ENCODE measurements at places on chromosomes 11 and 22.

GRCh38 chr11:106278391-106278790 lies 200.9 kb downstream of the AASDHPPT start:
- DNase-seq, result no peak

DNA sequence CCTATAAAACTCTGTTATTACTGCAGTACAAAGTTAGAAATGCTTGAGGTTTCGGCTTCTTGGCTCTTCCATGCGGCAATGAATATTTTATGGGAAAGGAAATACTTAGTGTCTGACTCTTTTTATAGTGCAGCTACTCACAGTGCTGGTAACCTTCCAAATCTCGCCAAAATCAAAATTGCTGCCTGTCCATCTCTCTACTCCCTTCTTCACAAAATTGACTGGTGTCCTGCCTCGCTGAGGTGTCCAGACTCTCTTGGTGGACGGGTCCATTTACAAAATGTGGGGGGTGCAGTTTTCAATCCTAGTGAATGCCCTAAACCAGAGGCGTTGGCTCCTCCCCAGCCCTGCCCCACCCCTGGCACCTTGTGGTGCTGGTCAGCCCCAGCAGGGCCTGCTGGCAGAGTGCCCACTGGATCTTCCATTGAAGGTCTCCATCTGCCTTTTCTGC lies 73.5 kb downstream of the ZBTB16 start:
- DNase-seq, result no peak

GRCh38 chr11:129260750-129261149 lies 68.6 kb upstream of the ARHGAP32 start:
- DNase-seq, result no peak

GRCh38 chr11:83410605-83411565 lies 124.7 kb upstream of the CCDC90B start:
- DNase-seq, result no peak

GRCh38 chr11:78397398-78397797 lies 20.2 kb downstream of the GAB2 start:
- no peak for DNase-seq

GRCh38 chr11:117188620-117189081 lies 10.1 kb downstream of the SIDT2 start:
- no peak for DNase-seq

DNA sequence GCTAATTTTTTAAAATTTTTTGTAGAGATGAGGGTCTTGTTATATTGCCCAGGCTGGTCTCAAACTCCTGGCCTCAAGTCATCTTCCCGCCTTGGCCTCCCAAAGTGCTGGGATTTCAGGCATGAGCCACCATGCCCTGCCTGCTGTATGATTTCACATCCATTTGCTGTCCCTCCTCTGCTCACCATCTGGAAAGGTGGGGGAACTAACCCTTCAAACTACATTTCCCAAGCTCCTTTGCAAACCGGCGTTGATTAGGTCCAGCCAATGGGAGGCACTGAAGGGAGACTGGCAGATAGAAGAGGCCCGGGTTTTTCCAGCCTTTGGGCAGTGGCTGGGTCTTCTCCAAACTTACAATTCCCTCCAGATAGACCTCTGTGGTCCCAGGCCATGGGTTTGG lies 19.3 kb downstream of the RFPL1 start:
- DNase-seq, result peak; percentile 40

DNA sequence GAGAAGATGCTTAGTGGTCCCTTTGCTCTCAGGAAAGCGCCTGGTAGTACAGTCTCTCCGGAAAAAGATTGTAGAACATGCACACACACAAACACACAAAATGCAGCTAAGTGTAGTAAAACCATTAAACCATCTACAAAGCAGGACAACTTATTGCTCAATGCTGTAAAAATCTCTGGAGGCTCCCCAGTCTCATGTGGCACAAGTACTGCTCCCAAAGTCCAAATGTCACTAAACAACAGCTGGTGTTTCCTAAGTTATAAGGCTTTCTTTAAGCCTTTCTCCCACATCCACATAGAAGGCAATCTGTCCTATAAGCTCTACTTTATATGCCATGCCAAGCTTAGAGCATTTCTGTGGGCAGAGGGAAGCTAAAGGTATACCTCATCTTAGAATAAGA lies 32.9 kb downstream of the CDON start:
- no peak for DNase-seq

- no peak for DNase-seq
Observed at GRCh38 chr11:117026593-117027330, 71.5 kb downstream of the SIK3 start.

GRCh38 chr11:65211293-65212105 lies 29.8 kb downstream of the CAPN1 start:
- DNase-seq, result no peak

- no peak for DNase-seq
Observed at GRCh38 chr22:19841641-19842392, 12.9 kb downstream of the GNB1L start.

- DNase-seq, result no peak
Observed at GRCh38 chr11:20249378-20249777, 89.1 kb upstream of the DBX1 start.

DNA sequence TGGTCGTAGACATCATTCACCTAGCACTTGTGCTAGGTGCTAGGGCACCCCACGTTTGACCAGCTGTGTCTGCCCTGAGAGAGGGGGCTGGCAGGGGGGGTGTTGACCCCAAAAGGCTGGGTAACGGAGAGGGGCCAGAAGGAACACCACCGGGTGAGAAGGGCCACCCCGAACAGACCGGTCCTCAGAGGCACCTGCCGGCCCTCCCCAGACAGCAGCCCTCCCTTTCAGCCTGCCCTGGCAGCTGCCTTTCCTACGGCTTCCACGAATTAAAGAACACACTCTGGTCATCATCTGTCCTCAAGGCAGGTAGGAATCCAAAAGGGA lies 977 bp upstream of the KCNJ5 start:
- no peak for DNase-seq

DNA sequence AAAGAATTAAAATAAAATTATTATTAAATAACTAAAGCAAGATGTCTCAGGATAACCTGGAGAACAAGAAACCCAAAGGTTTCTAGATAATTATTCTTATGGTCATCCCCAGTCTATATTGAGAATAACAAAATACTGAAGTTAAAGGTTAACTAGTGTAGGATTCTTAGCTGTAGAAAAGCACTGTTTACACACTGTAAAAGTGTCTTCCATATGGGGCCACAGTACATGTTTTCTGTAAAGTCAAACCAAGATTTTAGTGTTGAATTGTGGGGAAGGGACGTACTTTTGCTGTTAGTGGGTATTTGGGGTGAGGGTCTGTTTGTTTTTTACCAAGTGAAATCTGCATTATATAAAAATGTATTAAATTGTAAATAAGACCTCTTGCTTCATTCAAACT lies 47.5 kb upstream of the SOX6 start:
- DNase-seq, result no peak

GRCh38 chr11:41250408-41250935 lies 209.0 kb downstream of the LRRC4C start:
- DNase-seq, result no peak

DNA sequence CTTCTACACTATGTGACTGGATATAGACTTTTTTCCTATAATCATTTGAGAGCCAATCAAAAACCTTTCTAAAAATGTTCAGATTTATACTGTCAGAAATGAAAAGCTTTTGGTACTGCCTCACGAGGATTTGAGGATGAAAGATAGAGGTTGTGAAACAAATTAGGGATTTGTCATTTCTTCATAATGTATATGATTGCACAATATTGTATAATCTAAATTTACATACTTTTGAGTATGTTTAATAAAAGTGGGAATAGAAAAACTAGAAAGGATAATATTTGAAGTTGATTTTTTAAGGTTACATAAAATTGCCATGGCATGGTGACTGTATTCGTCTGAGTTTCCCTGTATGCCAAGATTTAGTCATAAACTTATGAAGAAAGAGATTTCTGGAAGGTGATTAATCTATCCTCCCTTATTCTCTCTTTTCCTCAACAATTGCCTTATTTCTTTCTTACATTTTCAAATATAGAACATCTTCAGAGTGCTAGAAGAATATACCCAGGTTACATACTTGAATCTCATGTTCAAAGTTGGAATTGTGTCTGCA lies 56.2 kb downstream of the CASP12 start:
- DNase-seq, result no peak

- DNase-seq, result no peak
Observed at GRCh38 chr11:76802151-76802550, 19.0 kb downstream of the TSKU start.

DNA sequence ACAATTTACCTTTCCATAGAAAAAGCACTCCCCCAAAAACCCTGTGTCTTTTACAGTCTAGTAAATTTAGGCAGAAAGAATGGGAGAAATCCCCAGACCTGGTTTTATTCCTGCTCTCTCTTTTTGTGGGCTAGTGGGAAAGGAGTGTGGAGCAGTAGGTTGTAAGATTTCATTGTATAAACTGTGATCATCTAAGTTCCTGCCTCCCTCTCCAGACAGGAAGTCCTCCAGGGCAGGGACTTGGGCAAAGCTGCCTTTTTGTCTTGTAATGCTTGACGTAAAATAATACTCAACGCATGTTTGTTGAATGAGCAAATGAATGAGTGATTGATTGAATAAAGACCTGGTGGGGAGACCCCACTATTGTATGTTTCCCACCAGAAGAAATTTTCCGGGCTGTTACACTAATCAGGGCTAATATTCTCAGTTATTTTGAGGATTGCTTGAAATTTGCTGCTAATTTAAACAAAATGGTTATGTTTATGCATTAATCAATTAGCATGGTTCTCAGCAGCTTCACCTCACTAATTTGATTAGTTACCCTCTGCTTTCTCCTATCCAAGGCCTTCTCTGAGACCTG lies 36.3 kb downstream of the CSNK2A3 start:
- DNase-seq, result no peak

DNA sequence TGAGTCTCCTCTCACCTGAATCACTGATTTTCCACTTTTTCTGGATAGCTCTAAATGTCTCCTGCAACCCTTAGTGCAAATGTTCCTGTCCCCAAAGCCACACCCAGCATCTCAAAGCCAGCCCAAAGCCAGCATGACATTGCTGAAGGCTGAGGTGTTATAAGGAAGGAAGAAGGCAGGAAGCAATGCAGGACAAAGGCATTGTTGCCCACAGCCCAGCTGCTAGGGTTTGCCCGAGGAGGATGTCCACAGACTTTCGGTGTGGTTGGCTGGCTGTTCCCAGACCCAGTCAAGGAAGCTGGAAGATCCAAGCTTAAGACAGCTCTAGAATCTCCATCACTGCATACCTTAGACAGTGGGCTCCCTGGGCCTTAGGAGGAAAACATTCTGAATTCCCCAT lies 23.5 kb downstream of the CHST1 start:
- DNase-seq, result no peak

- no peak for DNase-seq
Observed at GRCh38 chr22:44364751-44365130, 52.0 kb upstream of the SHISAL1 start.

GRCh38 chr11:3840004-3840869 lies 522 bp downstream of the RHOG start:
- peak; percentile 55 for DNase-seq

DNA sequence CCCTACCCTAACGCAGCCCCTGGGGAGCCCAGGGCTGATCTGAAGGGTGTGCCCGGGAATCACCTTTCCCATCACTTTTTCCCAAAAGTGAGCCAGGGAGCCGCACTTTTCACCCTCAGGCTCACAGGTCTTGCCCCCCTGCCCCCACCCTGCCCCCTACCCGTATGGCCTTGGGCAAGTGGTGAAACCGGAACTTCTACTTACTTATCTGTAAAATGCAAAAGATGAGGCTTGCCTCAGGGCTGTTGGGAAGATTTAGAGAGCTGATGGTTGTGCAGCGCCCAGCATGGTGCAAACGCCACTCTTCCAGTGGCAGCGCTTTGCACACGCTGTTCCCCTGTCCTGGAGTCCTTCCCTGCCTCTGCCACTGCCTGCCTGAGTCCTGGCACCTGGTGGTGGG lies 8.0 kb downstream of the SYT12 start:
- DNase-seq, result no peak

Data from activated CD4-positive, alpha-beta T cell treated with anti-CD3 and anti-CD28 coated beads for 48 hours (primary cell).